Activated gamma-delta T cell (primary cell): ENCODE measurements at places on chromosomes 5 and 9.

- no peak for DNase-seq
These were observed 814 bp downstream of the PLCXD3 start for GRCh38 chr5:41509399-41510175.

DNA sequence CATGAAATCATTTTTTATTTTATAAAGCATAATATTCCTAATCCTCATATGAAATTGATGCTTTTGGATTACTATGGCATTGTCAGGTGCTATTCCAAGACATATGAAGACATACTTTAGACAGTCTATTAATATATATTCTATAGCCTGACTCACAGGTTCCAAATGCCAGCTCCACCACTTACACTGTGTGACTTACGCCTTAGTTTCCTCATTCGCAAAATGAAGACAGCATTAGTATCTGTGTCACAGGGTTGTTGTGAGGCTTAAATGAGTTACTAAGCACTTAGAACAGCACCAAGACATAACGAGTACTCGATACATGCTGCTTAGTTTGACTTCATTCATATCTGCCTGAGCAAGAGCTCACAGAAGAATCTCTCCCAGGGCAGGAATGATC lies 132.2 kb upstream of the PTGER4 start:
- DNase-seq, result no peak

GRCh38 chr9:116112236-116112635 lies 41.4 kb upstream of the PAPPA start:
- DNase-seq, result no peak

DNA sequence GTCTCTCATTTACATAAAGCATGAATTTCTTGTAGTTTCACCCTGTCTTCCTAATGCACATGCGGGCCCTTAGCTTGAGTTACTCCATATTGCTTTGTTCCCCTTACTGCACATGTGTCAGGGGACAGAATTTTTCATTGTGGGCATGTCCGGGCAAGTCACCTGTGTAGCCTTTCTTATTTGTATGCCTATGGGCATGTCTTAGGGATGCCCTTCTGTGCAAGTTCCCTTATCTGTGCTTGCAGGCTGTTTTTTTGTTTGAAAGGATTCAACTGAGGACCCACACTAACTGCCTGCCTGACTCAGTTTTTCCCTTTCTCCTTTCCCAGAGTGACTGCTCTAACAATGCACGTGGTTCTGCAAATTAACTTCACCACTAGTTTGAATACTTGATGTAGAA lies 161.7 kb downstream of the YTHDC2 start:
- DNase-seq, result no peak

GRCh38 chr9:71984403-71984802 lies 73.0 kb downstream of the C9orf85 start:
- no peak for DNase-seq

GRCh38 chr5:115313052-115313451 lies 16.6 kb upstream of the CCDC112 start:
- no peak for DNase-seq

DNA sequence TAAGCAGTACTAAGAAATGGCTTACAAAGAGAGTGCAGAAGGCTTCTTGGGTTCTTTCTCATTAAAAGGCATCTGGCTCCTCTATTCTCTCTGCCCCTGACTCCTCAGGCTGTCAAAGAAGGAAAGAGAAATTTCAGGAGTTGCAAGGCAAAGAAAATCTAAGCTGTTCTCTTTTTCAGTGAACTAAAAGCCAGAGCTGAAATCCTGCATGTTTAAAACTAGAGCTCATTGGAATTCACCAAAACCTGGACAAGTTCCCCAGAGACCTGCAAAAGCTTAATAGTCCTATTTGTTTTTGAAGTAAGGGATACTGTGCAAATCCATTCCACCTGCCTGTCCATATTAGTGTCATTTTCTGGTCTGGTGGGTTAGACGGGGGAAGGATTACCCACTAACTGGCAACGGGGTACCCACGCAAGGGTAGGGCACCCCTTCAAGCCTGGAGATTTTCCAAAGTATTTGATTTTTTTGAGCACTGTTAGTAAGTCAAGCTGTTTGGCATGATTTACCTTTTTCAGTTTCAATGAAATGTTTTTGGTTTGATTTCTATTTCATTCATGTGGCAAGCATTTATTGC lies 179.3 kb downstream of the FSTL4 start:
- DNase-seq, result no peak

DNA sequence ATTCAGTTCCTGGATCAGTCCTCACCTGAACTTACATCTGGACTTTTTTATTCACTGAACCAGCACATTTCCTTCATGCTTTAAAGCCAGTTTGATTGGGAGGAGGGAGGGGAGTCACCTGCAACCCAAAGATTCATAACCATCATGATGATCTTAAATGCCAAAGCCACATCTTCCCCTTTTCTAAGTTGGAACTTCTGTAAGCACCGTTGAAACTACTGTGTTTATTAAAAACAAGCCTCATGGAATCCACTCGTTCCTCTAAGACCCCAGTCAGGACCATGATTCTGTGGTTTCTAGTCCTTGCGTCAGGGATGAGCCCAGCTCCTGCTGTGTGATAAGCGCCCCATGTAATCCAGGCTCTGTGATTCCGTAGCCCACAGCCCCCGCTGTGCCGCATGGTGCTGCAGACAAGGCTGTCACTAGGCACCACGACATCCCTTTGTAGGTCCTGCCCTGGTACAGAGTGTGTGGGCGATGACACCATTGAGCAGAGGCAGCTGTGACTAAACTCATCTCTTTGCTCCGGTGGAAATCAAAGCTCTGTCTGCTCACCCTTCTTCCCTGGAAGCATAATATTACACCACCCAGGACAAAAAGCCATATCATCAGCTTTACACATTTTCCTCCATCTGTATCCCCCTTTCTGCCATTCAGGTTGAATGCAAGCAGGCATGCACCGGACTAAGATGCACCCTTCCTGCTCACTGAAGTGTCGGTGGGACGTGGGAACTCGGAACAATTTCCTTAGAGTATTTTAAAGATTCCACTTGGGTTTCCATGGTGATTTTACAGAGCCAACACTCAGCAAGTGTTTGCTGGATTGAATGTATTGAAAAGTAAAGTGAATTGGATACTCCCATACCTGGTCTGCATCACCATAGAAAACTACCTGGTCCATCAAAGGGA lies 132.0 kb upstream of the FSTL4 start:
- no peak for DNase-seq
